ENCODE measurements at places on chromosomes 16 and 17.

GRCh38 chr17:77556383-77557061 is 402.0 kb upstream of the TNRC6C start:
- no peak for DNase-seq

DNA sequence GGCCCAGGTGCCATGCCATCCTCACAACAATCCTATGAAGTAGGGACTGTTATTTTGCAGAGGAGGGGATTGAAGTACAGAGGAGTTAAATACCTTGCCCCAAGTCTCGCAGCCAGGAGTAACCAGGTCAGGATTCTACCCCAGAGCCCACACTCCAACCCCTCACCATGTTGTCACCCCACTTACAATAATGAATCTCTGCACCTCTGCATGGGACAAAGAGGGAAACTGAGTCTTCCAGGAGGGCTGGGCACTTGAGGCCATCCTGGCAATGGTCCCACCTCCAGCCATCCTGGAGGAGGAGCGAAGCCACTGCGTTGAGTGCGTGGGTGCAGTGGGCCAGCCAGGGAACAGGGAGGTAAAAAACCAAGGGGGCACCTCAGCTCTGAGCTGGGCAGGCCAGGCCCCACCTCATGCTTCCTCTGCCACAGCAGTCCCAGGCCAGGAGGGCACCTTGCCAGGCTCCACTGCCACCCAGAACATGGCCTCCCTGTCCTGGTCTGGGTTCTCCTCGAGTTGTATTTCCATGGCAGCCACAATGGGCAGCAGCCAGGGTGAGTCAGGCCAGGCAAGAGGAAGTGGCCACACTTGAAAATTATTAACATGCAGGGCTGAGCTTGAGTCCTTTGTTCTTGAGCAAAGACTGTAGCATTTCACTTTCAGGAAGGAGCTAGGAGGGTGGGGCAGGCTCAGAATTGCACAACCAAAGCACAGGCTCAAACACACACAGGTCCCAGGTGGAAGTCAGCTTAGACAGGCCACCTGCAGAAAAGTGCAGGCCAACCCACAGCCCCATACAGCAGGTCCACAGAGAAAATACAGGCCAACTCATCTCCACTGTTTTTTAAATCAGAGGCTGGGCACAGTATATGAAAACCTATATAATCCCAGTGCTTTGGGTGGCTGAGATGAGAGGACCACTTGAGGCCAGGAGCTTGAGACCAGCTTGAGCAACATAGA is 52.1 kb downstream of the CUEDC1 start:
- peak; percentile 86 for DNase-seq

DNA sequence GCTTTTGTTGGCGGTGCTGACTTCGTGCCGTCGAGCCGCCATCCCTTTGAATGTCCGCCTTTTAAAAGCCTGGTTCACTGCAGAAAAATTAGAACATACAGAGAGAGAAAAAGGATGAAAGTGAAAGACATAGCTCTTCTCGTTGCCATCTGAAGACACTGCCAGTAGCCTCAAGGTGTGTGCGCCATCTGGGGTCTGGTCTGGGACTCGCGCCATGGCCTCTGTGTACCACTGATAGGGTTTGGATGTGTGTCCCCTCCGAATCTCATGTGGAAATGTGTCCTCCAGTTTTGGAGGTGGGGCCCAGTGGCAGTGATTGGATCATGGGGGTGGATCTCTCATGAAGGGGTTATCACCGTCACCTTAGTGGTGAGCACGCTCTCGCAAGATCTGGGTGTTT is 15.5 kb downstream of the GSE1 start:
- no peak for DNase-seq

- DNase-seq = no peak
Measured at GRCh38 chr17:49995055-49995738, at the start of gene DLX3. TSS of gene DLX3 (minus strand) at chr17:49995224. CDS start at chr17:49994998, 226 bp downstream.

DNA sequence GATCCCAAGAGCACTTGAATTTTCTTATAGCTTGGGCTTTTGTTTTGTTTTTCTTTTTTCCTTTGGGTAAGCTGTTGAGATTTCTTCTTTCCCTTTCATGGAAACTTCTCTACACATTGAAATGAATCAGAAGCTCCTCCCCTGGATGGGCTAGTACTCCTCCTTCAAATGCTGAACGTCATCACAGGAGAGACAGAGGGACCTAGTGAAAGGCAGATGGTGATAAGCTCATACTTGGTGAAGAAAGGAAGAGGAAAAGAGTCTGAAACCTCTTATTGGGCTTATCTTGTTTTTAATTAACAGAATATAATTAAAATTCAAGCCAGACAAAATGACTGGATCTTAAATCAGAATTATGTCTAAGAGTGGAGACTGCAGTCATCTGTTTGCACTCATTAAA is 147.3 kb downstream of the SNX11 start:
- DNase-seq = no peak

- no peak for DNase-seq
Measured at GRCh38 chr17:16352667-16353316, 477 bp downstream of the CENPV start.

- DNase-seq = no peak
Measured at GRCh38 chr17:35934760-35935159, 4.2 kb upstream of the RDM1 start.

- DNase-seq = no peak
Measured at GRCh38 chr16:67278773-67279295, 498 bp upstream of the PLEKHG4 start.

DNA sequence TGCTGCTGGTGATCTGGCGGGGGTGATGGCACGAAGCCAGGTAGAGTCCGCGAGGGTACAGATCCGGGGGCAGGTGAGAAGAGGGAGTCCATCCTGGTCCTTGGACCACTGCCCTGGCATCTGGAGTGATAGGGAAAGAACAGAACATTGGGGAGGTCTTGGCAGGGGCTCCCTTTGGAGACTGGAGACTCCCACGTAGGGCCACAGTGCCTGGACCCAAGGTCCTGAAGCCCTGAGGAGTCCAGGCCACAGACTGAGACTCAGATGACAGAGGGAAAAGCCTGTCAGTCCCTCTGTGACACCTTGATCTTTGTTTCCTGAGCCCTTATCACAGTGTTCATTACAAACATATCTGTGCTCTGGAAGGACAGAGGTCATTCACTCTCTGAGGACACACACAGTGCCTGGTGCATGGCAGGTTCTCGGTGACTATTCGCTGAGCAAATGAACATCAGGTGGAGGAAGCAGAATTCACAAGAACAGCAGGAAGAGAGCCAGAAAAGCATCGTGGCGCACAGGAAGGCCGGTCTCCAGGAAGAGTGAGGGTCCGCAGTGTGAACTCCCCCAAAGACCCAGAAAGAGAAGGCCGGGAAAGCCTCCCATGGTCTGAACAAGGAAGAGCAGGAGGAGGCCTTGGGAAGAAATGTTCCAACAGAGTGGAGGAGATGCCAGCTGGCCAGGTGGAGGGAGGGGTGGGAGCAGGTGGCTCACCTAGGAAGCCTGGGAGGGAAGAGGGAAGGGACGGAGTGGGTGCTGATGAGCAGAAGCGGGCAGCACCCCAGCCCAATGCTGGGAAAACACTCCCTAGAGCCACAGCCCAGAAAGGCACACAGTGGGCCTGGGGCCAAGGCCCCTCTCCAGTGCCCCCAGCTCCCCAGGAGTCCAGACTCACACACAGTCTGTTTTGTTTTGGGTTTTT is 20.5 kb downstream of the PEMT start:
- no peak for DNase-seq

GRCh38 chr16:68300734-68301459 is 9.8 kb downstream of the SLC7A6OS start:
- no peak for DNase-seq

DNA sequence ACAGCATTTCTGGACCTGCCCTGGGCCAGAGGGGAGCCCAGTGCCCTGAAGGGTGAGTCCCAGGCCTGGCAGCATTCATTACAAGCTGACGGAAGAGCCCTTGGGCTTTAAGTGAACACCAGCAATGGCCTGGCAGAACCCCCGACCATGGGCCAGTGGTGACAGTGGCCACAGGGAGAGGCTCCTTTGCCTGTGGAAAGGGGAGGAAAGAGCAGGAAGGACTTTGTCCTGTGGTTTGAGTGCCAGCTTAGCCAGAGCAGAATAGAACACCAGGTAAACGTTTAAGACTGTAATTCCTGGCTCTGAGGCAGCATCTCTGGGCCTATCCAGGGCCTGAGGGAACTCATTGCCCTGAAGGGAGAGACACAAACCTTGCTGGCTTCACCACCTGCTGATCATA is 34.3 kb upstream of the ATP2C2 start:
- DNase-seq = no peak

DNA sequence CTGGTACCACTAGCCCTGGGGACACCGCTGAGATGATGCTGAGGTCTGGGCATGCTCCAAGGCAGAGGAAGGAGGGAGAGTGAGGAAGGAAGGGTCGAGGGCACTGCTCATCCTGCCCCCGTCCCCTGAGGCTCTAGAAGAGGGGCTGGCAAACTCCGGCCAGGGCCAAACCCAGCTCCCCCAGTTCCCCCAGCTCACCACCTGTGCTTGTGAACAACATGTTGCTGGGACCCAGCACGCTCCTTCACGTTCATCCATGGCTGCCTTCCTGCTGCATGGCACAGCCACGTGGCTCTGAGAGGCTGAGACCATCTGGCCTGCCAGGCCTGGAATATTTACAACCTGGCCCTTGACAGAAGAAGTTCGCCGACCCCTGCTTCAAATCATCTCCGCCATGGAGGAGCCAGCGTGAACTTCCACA is 81.2 kb downstream of the RBFOX3 start:
- no peak for DNase-seq

DNA sequence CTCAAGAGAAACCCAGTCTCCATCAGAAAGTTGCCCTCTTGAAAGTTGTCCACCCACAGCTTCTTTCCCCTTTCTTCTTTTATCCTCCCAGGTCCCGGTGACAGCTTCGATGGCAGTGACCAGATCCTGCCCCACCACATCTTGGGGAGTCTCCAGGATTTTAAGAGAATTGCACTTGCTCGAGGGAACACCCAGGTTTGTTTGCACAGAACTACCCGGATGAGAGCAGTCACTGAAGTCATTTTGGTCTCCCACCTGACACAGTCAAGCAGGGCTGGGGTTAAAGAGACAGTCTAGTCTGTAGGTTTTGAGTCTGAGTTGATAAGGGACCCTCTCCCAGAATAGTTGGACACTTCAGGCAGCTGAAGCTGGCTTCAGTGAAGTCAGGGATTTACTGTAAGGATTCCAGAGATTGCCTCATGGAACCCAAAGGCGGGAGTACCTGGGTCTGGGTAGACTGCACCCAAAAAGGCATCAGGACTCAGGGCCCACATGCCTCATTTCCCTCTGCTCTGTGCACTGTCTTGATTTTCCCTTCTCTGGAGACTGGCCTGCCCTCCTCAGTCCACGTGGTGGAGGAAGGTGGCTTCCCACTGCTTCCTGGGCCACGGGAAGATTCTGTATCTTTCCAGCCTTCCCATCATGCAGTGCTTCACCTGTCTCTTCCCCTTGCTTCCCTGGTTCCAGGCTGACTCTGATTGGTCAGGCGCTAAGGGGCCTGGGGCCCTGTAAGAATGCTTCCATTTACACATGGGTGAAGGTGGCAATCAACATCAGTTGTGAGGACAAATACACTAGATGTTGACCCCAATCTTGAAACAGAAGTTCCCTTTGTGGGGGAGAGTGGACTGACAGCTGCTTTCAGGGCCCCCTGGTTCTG is 9.5 kb downstream of the MYCBPAP start:
- no peak for DNase-seq

GRCh38 chr16:55502801-55503366 is 6.0 kb upstream of the LPCAT2 start:
- no peak for DNase-seq

DNA sequence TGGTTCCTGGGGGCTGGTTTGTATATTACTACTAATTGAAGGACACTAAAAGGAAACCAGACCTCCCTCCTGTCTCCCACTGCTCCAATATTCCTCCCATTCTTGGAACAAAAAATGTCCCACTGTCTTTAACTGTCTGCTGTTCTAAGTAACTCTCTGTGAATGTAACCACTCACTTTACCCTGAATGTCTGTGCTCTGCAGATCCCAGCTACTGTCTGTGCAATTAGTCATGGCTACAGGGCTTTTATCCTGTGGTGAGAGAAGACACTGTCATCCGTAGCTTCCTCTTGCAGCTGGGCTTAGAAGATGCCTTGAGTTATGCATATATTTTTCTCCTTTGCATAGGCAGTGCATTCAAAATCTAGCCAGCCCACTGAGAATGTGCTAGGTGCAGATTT is 853.8 kb downstream of the CDH8 start:
- peak; percentile 61 for DNase-seq

GRCh38 chr16:46789499-46790414 is 41.2 kb downstream of the C16orf87 start:
- peak; percentile 83 for DNase-seq

DNA sequence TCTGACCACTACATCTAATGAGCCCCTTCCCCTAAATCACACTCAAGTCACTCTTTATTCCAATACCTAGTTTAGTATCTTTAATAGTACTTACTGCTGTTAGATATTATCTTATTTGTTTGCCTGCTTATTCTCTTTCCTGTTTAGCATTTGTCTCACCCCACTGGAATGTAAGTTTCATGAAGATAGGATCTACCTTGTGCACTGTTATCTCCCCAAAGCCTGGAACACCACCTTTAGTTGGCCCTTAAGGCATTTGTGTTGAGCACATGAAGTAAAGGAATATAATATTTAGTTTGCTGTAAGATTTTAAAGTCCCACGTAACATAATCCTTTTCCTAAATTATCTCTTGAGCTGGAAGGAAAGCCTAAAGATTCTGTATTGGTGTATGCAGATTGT is 50.2 kb downstream of the VPS35L start:
- no peak for DNase-seq

DNA sequence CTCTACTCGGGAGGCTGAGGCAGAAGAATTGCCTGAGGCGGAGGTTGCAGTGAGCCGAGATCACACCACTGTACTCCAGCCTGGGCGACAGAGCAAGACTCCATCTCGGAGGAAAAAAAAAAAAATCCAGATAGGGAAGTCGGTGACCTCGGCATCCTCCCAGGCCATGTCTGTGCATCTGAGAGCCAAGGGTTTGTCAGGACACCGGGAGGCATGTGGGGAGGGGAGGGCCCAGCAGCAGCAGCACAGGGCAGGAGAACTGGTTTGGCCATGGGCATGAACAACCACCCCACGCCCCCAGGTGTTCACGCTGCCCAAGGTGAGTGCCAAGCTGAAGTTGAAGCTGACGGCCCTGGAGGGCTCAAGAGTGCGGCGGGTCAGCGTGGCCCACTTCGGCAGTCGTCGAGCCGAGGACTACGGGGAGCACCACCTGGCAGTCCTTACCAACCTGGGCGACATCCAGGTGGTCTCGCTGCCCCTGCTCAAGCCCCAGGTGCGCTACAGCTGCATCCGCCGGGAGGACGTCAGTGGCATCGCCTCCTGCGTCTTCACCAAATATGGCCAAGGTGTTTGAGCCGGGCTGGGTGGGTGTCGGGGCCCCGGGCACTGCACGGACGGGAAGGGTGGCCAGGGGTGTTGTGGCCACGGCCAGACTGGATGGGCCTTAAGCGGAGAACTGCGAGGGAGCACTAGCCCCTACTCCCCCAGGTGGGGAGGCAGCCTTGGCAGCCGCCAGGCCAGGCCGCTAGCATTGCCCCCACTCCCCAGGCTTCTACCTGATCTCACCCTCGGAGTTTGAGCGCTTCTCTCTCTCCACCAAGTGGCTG is 14.7 kb upstream of the MYO15B start:
- DNase-seq = no peak

DNA sequence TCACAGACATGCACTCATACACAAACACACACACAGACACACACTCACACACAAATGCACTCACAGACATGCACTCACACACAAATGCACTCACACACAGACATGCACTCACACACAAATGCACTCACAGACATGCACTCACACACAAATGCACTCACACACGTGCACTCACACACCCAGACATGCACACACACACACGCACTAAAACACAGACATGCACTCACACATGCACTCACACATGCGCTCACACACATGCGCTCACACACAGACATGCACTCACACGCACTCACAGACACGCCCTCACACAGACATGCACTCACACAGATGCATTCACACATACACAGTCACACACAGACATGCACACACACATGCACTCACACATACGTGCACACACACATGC is 2.7 kb upstream of the ZNF469 start:
- DNase-seq = no peak

All from MM.1S (cell line).